Left renal cortex interstitium (tissue), 4 donors: ENCODE measurements at places on chromosomes 4 and X.

- DNase-seq, result no peak
Observed at GRCh38 chrX:131288738-131289511, at the start of gene IGSF1. Gene IGSF1 (minus strand): TSS chrX:131289306. CDS start chrX:131286674, 2,632 bp downstream.

GRCh38 chr4:139736274-139736660 lies 70.6 kb downstream of the MGST2 start:
- DNase-seq, result no peak

DNA sequence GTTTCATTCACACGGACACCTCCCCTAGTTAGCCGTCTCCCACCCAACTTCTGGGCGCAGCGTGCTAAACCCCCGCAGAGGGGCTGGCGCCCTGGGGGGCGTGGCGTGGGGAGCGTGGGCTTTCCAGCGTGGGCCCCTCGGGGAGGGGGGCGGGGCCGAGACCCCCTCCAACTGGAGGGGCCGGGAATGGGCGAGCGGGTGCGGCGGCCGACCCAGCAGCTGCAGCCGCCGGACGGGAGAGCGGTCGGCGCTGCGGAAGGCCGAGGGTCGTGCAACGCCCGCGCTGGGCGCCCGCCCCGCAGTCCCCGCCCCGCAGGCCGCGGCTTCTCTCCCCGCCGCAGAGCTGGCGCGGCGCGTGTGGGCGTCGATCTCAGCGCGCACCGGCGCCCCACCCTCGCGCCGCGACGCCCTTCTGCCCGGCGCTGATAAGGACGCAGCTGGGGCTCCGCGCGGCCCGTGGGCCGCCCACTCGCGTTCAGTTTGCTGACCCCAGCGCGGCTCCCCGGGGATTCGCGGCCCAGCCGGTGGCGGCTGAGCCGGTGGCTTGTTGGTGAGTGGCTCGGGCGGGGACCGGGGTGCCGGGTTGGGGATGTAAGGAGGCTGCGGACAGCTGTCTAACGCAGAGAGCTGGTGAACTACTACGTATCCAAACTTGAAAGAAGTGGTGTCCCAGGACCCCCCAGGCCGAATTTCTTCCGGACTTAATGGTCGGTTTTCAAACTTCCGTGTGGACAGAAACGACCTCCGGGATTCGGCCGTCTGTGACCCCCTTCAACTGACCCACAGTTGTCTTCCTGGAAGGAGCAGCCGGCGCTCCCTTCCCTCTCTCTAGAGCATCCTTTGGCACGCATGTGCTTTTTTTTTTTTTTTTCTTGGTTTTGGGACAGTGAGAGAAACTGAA lies 1.5 kb downstream of the FHDC1 start:
- DNase-seq, result no peak

GRCh38 chrX:72540318-72540717 lies 32.3 kb downstream of the HDAC8 start:
- no peak for DNase-seq

GRCh38 chr4:23811161-23811560 lies 78.7 kb downstream of the PPARGC1A start:
- no peak for DNase-seq
